Activated CD4-positive, alpha-beta T cell treated with anti-CD3 and anti-CD28 coated beads, Interleukin-2, amount 10 ng/mL, durations not matched to agents 24 days and 14 days (primary cell): ENCODE measurements at places on chromosomes 3 and 15. TPM values are rescaled to one million over a fixed set of nuclear protein-coding genes. Genes with fewer than 3 reads are reported as not detected.
A peak's percentile ranks its signal among the peaks of the same experiment; 100 is the strongest.

DNA sequence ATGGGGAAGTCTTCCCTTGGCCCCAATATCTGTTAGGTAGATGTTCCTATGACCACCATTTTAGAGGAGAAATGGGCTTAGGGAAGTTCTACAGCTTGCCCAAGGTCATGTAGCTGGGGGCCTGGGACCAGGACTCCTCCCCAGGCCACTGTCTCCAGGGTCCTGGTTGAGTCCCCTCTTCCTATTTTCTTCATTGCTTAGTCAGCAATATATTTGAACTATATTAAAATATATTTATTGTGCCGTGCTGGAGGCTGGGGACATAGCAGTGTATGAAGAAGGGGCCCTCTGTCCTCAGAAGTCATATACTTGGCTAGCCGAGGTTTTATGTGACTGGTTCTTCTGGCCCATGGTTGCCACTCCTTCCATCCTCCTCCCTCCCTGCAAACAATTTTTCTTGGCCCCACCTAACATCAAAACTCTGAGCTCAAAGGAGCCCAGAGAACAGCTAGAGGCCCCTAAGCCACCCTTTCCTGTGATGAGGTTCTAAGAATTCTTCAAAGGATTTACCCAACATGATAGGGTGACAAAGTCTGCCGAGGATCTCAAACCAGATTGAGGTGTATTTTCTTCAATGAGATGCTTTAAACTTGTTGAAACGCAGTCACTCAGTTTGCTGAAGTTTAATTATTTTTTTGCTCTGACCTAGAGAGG, 121.2 kb upstream of the RASGRP1 start:
- DNase-seq = peak; percentile 90

DNA sequence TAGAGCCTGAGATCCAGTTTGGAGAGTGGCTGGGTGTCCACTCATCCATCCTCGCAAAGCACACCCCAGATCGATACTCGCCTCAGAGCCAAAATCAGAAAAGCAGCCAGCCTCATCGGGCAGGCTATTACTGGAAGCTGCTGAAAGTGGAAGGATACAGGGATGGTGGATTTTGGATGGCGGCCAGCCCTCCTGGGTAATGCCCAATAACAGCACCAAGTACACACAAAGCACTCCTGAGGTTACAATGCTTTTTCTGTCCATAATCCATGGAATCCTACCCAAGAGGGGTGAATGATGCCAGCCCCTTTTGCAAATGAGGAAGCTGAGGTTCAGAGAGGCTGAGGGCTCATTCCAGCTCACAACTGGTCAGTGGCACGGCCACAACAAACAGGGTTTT, 93.1 kb upstream of the SLC6A11 start:
- DNase-seq = no peak

DNA sequence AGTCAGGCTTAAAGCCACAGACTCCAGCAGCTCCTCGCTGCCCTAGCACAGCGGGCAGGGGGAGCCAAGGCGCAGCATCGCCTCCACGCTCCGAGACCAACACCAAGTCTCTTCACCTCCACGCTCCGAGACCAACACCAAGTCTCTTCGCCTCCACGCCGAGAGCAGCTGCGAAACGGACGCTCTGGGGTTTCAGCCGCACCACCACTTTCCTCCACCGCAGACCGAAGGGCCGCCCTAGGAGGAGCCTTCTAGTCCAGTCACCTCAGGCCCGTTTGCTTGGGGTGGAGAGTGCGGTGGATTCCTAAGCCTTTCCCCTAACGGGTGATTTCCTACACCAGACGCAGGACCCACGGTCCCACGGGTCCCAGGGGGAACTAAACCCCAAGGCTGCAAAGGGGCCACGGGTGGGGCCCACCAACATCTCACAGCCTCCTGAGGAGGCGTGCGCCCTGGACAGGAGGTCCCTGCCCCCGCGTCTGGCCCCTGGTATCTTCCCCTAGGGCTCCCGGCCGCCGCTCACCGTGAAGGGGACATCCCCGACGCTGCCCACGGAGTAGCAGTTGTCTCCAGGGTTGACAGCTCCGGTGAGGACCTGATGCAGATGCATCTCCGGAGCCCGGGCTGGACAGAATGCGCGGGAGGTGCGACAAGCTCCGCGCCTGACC, 501 bp downstream of the DMXL2 start:
- DNase-seq = peak; percentile 76

DNA sequence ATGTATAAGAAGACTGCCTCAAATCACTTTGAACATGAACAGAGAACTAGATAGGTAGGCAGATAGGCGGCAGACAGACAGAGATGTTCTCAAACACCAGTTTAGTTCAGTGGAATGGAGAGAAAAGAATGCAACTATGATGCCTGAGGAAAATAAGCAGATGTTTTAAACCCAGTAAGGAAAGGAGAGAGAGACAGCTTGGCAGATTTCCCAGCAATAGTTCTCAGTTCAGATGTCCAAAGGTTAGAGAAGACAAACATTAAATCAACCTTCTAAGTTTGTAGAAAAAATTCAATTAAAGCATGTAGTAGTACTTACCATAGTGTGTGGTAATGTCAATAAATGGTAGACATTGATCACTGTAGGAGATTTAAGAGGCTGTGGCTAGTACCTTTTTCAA, 209.6 kb upstream of the PFN2 start:
- no peak for DNase-seq

- no peak for DNase-seq
Observed at GRCh38 chr3:41698898-41699297, 263.0 kb downstream of the ULK4 start.

- no peak for DNase-seq
Observed at GRCh38 chr3:26018889-26019288, 229.0 kb downstream of the OXSM start.

DNA sequence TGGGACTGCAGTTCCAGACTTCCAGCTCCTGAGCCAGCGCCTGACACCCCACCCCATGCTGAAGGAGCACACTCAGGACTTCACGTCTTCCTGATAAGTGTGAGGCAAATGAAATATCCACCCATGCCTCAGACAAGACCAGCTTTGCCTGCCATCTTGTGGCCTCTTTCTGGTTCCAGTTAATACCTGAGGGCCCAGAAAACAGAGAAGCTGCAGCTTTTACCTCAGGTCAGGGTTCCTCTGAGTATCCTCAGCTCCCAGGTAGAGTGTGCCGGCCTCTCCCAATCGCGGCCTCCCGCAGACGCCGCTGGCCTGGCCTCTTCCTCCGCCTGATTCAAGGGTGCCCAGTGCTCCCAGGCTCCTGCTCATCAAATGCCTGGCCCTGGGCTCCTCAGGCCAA, 5.1 kb upstream of the KLHL6 start:
- peak; percentile 80 for DNase-seq

DNA sequence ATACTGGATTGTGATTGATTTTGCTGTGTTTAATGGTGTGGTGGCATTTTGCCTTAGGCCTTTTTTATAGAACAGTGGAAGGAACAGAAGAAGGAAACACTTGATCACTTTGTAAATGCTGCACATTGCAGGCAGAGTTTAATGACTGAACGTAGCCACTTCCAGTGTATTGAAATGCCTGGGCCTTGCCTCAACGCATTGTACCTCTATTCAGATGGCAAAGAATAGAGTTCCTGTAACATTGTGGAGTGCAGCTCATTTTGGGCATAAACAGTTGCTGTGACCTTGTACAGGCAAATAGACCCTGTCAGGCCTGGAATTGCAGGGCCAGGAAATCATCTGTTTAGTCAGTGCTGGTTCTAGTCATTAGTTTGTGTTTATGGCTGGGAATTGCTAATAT, 225.0 kb downstream of the EPHA3 start:
- DNase-seq = no peak

DNA sequence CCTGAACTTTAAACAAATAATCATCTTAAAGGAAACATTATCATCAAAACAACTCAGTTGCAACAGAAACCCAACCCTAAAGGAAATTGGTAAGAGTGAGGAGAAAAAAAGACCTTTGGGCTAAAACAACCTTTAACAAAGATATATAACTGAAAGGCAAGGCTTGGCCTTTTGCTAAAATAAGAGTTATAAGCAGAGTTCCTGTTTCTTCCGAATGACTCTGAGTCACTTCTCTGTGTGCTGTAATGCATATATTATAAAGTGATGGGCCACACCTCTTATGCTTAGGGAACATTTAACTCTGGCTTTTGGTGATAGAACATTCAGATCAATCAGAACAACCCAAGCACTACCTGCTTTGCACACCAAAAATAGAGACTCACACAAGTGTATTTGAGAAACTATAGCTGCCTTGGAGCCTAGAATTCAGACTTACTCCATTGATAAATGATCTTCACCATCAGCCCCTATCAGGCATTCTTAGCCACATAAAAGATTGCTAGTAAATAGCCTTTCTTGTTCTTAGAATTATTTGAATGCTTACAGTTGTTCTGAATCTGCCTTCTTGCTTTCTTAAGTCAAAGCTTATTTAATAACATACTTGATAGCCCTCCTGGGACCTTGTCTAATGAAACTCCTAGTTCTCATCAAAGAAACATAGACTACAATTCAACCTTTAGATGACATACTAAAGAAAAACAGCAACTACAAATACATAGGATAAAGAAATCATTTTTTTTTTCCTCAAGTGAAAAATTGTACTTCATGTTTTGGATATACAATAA, 294.2 kb upstream of the SEMA6D start:
- DNase-seq = no peak

- DNase-seq = no peak
Observed at GRCh38 chr3:194935061-194935460, 249.4 kb downstream of the FAM43A start.

DNA sequence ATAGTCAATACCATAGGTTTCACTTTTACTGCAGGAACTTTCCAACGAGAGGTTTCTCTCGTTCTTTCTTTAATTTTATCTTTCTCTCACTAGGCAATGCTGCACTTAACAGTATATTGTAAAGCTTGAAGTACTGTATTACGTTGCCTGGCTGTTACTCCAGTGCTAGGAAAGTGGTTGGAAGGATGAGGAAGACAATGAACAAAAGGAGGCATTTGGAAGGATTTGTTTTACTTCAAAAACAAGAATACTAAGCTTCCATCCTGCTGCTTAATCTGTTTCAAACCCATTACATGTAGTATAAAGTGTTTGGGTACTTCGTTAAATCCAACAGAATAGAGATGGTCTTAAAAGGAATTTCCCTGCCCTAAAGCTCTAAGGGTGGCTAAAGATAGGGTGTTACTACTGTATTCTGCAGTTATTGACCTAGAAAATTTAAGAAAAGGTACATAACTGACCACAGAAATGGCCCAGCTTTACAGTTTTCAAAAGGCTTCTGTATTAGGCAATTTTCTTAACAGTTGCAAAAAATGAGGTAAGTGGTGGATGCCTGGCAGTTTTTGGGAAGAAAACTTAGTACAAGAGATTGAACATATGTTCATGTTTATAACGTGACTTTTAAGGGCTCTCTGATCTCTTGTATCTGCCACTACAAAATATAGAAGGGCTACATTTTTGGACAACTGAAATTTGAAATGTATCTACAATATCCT, 785 bp upstream of the IFT57 start:
- DNase-seq = no peak

DNA sequence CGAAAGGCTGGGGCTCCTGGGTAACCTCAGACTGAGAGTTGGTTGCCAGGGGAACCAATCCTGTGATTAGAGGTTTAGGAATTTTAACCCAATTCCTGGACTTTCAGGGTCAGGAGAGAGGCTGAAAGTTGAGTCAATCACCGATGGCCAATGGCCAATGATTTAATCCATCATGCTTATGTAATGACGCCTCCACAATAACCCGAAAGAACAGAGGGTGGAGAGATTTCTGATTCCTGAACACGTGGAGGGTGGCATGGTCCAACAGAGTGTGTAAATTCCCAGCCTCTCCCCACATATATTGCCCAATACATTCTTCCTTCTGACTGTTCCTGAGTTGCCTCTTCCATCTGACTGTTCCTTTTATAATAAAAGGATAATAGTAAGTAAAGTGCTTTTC, 137.2 kb upstream of the CBLB start:
- no peak for DNase-seq

GRCh38 chr3:106212665-106213222, 343.9 kb upstream of the CBLB start:
- no peak for DNase-seq

- DNase-seq = no peak
Observed at GRCh38 chr3:46193436-46193835, 14.7 kb downstream of the CCR1 start.

- DNase-seq = no peak
Observed at GRCh38 chr3:20404741-20405100, 218.7 kb upstream of the SGO1 start.

DNA sequence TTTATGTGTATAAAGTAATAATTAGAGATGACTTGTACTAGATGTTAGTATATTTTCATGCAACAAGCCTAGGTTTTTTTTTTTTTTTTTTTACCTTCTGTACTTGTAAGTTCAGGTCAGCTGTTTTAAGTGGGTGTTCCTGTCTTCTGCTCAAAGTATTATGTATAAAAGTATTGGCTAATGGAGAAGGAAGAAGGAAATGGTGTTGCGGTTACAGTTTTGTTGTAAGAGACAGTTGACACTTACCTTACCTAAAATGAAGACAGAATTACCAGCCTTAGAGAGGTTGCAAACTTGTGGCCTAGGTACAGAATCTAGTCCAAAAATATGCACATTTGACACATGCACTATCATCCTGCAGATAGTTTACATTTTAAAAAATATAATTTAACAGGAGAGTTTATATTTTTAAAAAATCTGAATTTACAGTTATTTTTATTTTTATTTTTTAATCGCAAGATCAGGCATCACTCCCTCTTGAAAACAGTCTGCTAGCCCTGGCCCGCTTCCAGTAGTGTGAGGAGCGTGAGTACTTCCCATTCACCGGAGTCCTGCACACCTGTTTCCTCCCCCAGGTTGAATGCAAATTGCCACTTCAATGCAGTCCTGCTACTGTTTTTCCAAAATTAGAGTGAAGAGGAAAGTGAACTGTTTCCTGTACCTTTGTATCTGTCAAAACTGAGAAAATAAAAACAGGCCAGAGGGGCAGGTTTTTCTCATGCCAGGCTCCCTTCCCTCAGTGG, 224.3 kb upstream of the SOX2 start:
- DNase-seq = no peak

GRCh38 chr3:182052757-182053156, 341.0 kb downstream of the SOX2 start:
- no peak for DNase-seq

DNA sequence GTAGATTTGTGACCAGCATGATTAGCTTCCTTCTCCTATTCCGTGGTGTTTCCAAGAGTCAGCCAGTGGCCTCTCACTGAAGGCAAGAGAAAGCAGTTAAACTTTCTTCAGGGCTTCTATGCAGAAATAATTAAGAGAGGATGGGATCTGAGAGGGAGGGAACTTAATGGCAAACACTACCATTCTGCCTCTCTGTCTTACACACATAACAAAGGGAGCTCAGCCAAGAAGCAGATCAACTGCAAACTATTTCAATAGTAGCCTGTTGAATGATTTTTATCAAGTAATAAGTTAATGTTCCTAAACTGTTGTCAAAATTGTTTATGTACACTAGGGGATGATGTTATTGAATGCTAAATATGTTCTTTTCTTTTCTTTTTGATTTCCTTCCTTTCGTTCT, 11.8 kb downstream of the OXSR1 start:
- peak; percentile 47 for DNase-seq

The C15orf61 gene
- 4.7 and 7.3 TPM in 2 replicates for total RNA-seq

The DNAH12 gene
- not detected in 2 replicates for total RNA-seq

The GUCA1C gene
- not detected in 2 replicates for total RNA-seq

The PCLAF gene
- 67.6 and 81.9 TPM in 2 replicates for total RNA-seq

The HESX1 gene
- 0.24 and 0.63 TPM in 2 replicates for total RNA-seq

The FGF7 gene
- total RNA-seq = not detected in 2 replicates

The GOLGA6L7 gene
- not detected in 2 replicates for total RNA-seq

The STX19 gene
- not detected in 2 replicates for total RNA-seq

The CNTN6 gene
- not detected in 2 replicates for total RNA-seq
